Liver (tissue), 10 donors: ENCODE measurements at places on chromosomes 2 and 18.

DNA sequence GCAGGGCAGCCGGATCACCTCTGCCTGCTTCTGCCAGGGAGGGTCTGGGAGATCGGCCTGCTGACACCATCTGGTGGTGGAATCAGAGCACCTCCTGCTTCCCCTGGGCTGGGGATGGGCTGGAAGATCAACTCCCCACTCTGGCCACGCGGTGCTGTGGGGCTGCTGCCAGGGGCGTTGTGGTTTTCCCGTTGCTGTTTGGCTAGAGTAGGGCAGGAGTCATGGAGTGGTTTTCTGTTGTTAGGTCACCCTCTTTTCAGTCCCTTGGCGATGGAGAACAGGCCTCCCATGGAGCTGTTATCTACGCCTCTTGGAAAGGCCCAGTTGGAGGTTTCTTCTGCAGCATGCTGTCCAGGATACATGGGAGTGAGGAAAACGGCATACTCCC, 15.2 kb downstream of the BCL2L11 start:
- DNase-seq, result no peak

GRCh38 chr2:150144546-150145298, 342.7 kb downstream of the RND3 start:
- DNase-seq, result no peak

- DNase-seq, result no peak
Observed at GRCh38 chr2:126761981-126762878, 106.3 kb downstream of the GYPC start.

- no peak for DNase-seq
Observed at GRCh38 chr2:23491591-23492336, 106.8 kb downstream of the KLHL29 start.
